A549 treated with Hydrocortisone at 1 μM for 4 hours (cell line): ENCODE measurements at places on chromosomes 2 and 18. TPM values are rescaled to one million over a fixed set of nuclear protein-coding genes. Genes with fewer than 3 reads are reported as not detected.

RUFY4 gene
- 0.09 TPM in 1 of 5 replicates, not detected in the others for total RNA-seq

RAB1A gene
- total RNA-seq: 207 to 245 TPM (median 231 TPM) in 5 replicates

HOXD12 gene
- not detected in 5 replicates for total RNA-seq

CLEC4F gene
- total RNA-seq: not detected in 5 replicates

SP140 gene
- 0.16 to 0.29 TPM in 2 of 5 replicates, not detected in the others for total RNA-seq

GREB1L gene
- total RNA-seq: 2.2 to 6.4 TPM (median 4.7 TPM) in 5 replicates

MYL12A gene
- 292 to 336 TPM (median 321 TPM) in 5 replicates for total RNA-seq

GCG gene
- total RNA-seq: not detected in 5 replicates

TNFAIP6 gene
- total RNA-seq: 0.77 to 1.3 TPM (median 1.0 TPM) in 5 replicates

CAPN14 gene
- 0.02 to 0.05 TPM (median 0.02 TPM) in 5 replicates for total RNA-seq

UNC50 gene
- total RNA-seq: 45.0 to 49.1 TPM (median 46.1 TPM) in 5 replicates

KRTCAP3 gene
- 0.45 to 1.2 TPM (median 0.62 TPM) in 5 replicates for total RNA-seq

TXNDC2 gene
- total RNA-seq: 0.07 to 0.14 TPM (median 0.12 TPM) in 5 replicates

DAPL1 gene
- total RNA-seq: not detected in 5 replicates
